Metanephros (tissue), 2 donors: ENCODE measurements at places on chromosomes 11 and 22. TPM values are rescaled to one million over a fixed set of nuclear protein-coding genes. Genes with fewer than 3 reads are reported as not detected.

The KCTD14 gene
- 7.8 TPM for total RNA-seq

The RBFOX2 gene
- total RNA-seq: 170 TPM

The MUC5B gene
- 0.12 TPM for total RNA-seq

The POTEH gene
- total RNA-seq: not detected

The OPCML gene
- total RNA-seq: 17.4 TPM

The UBQLNL gene
- 1.5 TPM for total RNA-seq
